Stimulated activated CD4-positive, alpha-beta T cell treated with anti-CD3 and anti-CD28 coated beads, TNF-alpha, amount 100 ng/mL, for 4 hours (primary cell): ENCODE measurements at places on chromosomes 4 and X.

DNA sequence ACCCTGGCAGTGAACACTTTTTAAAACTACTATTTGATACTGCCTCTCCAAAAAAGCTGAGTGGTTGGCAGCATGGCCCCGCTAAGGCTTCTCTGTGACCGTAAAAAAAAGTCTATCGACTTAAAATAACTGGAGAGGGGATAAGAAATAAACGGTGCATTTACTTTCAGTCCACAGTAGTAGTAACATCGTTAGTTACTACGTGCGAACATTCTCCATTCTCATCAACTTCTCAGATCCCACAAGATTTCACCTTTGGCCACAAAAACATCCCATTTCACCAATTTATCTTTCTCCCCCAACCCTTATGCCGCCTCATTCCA lies 524 bp upstream of the EXOSC9 start:
- no peak for DNase-seq

DNA sequence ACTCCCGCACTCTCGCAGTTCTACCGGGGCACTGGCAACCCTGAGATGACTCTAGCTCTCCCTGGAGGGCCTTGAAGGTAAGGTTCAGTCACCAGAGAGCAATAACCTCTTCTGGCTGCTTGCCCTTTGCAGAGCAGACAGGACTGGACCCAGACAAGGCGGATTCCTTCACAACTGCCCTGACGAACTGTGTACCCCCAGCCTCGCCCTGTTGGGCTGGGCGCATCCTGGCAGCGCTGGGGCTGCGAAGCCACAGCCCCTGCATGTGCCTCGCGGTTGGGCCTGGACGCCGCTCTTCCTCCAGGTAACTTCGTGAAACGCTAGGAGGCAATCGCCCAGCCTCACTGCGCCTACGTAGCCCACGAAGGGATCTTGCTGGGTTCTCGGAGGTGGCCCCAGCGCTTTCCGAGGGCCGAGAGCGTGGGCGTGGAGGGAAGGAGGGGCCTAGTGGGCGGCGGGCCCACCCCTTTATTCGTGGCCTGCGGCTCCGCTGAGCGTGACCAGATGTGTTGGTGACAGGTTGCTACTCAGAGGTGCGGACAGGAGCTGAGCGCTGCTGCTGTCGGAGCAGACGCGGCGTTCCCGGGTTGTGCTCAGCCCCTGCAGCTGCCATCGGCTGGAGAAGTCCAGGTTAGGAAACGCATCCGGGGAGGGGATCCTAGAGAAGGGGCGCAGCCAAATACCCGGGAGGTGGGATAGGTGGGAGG lies 1.9 kb upstream of the MAMLD1 start:
- no peak for DNase-seq

- no peak for DNase-seq
These were observed 255.6 kb downstream of the NDST4 start for GRCh38 chr4:114857831-114858230.

GRCh38 chr4:150495550-150495949 lies 86.4 kb upstream of the MAB21L2 start:
- DNase-seq: no peak

DNA sequence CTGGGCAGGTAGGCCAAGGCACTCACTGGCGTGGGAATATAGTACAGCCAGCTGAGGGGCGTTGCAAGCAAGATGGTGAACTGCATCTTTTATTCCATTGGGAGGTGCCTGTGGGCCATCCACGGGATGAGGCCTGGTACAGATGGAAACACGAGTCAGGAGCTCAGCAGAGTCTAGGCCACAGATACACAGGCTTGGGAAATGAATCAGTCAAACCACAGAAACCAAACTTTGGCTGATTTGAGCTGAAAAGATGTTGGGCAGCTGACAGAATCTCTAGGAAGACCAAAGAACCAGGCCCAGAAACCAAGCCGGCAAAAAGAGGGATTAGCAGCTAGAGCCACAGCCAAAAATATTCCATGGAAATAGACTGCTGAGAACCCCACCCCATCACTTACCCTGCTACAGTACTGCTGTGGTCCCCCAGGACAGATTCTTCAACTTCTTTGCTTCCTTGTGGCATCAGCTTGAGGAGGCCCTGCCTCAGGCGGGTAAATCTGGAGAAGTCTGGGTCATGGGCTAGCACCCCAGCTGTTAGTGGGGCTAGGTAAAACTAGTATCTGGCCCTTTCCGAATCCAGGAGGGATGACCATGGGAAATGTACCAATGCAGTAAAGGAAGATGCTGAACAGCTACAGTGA lies 75.4 kb downstream of the TMEM131L start:
- DNase-seq: no peak

GRCh38 chr4:140150636-140150885 lies 3.4 kb downstream of the MAML3 start:
- DNase-seq: no peak

GRCh38 chr4:165668694-165669093 lies 204.3 kb upstream of the TLL1 start:
- DNase-seq: no peak

DNA sequence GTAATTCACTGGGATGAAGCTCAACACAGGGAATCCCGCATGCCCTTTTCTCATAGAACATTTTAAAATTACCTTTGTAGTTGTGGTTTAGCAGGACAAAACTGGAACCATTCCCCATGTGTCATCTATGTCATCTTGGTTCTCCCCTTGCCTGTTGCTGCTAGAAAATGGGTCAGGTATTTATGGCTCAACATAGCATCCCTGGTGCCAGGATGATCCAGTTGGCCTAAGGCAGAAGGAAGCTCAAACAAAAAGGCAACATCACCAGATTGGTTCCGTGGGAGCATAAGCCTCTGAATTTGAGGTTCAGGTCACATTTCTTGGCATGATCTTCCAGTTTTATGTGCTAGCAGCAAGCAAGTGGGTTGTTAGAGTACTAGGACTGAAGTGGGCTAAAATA lies 552.6 kb upstream of the BOD1L1 start:
- no peak for DNase-seq

GRCh38 chr4:57243076-57243475 lies 132.9 kb upstream of the IGFBP7 start:
- no peak for DNase-seq

DNA sequence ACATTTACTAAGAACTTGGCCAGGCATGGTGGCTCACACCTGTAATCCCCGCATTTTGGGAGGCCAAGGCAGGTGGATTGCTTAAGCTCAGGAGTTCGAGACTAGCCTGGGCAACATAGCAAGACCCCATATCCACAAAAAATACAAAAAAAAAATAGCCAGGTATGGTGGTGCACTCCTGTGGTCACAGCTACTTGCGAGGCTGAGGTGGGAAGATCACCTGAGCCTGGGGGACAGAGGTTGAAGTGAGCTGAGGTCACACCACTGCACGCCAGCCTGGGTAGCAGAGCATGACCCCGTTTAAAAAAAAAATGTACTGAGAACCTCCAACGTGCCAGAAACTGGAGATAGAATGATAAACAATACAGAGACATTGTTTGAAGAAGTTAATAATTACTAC lies 8.0 kb downstream of the OPRPN start:
- DNase-seq: no peak
